ENCODE measurements at places on chromosomes 1 and 21.

GRCh38 chr1:96374076-96374762, 347.4 kb upstream of the PTBP2 start:
- DNase-seq, result no peak

DNA sequence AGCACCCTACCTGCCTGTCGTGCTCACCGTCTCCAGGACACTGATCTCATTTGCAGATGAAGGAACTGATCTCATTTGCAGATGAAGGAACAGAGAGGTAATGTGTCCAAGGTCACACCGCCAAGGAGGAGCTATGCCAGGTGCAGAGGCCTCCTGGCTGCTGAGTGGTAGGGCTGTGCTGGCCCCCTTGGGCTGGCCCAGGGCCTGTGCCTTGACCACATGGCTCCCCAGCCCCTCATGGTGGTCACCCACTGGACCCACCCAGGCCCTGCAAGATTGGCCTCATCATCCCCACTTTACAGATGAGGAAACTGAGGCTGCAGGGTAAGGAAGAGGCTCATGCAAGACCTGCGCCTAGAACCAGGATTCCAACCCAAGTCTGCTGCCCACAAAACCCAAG, 628.3 kb downstream of the MATN1 start:
- no peak for DNase-seq

- no peak for DNase-seq
Measured at GRCh38 chr1:60920561-60920960, 161.8 kb upstream of the NFIA start.

DNA sequence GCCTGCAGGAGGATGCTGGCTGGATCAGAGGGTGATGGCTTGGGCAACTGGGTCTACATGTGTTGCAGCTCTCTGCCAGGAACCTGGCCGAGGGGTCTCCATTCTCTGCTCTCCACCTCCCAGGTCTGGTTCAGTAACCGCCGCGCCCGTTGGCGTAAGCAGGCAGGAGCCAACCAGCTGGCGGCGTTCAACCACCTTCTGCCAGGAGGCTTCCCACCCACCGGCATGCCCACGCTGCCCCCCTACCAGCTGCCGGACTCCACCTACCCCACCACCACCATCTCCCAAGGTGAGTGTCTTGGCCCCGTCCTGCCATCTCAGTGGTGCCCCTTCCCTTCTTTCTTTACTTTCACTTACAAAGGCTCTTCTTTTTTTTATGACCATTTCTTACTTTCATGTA, 69.9 kb downstream of the PAX7 start:
- DNase-seq, result no peak

DNA sequence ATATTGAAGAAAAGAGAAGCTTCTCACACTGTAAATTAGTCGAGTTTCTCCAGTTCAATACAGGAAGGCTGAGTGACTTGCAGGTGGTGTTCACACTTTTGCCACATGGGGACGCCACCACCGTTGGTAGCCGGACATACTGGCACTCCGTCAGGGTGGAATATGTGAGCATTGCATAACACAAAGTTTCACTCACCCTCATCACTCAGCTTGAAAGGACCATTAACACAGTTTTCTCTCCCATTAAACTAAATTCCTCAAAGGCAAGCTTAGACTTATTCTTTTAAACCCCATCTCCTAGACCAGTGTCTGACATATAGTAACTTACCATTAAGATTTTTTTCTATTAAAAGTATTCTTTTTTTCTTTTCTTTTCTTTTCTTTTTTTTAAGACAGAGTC, 105.3 kb upstream of the SERBP1 start:
- peak; percentile 13 for DNase-seq

- no peak for DNase-seq
Measured at GRCh38 chr1:211068976-211069375, 65.0 kb downstream of the KCNH1 start.

DNA sequence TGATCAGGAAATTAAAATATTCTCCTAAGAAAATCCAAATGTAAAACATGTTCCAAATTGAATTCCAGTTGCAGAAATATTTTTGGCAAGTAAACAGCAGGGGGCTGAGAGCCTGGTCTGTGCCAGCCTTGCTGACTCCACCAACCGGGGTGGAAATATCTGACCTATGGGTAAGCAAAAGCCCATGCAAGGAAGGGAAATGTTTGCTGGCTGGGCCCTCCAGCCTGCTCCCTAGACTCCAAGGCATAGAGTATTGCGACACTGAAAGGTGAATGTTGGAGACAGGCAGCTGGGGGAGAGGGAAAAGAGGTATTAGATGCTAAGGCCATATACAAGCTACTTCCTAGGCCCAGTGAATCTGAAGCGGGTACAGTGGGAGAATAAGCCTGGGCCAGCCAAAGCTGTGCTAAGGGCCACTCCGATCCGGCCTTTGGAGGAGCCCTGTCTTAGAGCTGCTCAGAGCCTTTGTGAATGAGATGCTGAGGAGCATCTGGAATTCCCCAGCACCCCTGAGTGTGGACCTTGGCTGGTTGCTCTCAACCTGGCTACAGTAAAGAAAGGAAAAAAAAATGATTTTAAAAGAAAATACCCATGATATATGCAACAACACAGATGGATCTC, 24.9 kb upstream of the ATP1B1 start:
- no peak for DNase-seq

GRCh38 chr1:9350960-9351359, 58.3 kb downstream of the SPSB1 start:
- no peak for DNase-seq
